ENCODE measurements at places on chromosomes 1 and 21.

GRCh38 chr1:203295796-203296195 lies 9.5 kb upstream of the BTG2 start:
- no peak for DNase-seq

DNA sequence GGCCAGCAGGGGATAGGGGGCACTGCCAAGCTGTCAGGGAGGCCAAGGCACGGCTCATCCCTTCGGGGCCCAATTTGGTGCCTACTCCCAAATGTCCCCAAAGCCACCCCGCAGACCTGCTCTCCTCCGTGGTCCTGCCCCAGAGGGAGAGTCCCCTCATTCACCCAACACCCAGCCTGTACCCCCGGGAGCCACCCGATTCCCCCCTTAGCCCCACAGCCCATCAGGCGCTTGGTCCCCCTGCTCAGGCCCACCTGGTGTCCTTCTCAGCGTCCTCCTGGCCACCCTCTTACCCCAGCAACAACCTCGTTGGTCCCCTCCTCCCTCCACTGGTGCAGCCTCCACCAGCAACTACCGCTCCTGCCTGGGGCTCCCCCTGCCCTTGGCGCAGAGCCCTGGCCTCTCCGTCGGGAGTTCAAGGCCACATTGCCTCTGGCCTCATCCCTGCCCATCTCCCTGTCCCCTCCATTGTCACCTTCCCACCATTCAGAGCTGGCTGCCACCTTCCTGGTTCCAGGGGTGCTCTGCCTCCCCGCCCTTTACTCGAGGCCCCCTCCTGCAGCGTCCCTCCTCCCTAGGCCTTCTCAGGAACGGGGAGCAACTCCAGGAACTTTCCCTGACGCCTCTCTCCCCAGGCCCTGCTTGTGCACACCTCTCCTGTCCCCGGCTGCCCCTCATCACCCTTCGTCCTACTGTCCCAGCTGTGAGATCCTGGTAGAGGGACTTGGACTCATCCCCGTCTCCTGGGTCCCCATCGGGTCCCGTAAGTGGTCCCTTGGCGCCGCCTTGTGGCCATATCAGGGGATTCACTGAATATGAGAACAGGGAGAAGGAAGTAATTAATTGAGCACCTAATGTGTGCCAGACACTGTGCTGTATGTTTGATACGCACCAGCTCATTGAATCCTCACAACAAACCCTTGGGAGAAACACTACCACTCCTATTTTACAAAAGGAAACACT lies 73.9 kb downstream of the RAP1GAP start:
- DNase-seq: peak; percentile 14

GRCh38 chr1:31936278-31936980 lies 1.7 kb downstream of the PTP4A2 start:
- no peak for DNase-seq

- no peak for DNase-seq
Measured at GRCh38 chr1:228986093-228986904, 251.0 kb downstream of the RHOU start.

DNA sequence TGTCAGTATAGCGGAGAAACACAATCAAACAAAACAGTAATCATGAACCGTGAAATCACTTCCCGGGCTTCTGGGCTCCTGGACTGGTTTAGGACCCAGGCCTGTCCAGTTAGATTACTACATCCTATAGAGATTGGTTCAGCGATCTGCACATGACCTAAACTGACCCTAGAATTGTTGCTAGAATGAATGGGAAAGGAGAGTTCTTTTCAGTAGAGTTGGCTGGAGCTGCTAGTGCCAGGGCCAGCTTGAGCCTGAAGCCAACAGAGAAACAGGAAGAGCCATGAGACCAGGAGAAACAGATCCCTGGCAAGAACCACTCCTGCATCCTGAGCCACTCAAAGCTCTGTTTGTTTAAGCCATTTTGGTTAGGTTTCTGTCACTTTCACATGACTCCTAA lies 474.3 kb upstream of the C1orf87 start:
- DNase-seq: no peak

GRCh38 chr1:78911956-78912880 lies 94.3 kb downstream of the ADGRL4 start:
- no peak for DNase-seq

DNA sequence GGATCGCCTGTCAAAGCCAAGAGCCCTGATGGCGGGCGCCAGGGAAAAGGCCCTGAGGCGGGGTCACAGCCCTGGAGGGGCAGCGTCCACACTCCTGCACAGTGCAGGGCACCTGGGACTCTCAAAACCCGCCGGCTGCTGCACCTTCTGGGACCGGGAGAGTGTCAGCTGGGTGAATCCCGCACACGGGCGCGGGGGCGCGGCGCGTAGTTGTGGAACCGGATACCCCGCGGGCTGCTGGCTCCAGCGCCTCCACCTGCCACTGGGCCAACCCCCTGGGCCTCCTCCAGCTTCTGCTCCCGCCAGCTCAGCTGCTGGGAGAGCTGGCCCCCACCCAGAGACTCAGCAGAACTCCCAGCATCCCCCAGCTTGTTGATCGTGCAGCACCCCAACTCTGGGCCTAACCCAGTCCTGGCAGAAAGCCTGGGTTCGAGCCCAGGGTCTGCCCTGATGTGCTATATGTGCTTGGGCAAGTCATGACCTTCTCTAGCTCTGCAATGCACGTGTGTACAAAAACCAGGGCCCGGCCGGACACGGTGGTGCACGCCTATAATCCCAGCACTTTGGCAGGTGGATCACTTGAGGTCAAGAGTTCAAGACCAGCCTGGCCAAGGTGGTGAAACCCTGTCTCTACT lies 33.8 kb downstream of the NECAP2 start:
- no peak for DNase-seq

- DNase-seq: no peak
Measured at GRCh38 chr1:230189341-230189740, 122.3 kb downstream of the GALNT2 start.

DNA sequence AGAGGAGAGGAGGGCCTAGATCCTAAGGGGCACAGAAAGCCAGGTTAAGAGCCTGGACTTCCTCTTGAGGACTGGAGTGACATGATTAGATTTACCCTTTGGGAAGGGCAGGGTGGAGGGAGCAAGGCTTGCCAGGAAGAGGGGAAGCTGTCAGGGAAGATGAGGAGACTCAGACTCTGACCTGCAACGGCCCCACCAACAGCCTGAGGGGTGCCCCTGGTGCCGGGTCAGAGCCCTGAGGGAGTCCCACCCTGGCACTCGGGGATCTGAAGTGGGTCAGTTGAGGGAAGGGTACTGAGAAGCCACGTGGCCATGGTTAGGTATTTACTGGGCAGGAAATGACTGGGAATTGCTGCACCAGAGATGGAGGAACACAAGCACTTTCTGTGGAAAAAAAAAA lies 9.8 kb downstream of the ECE1 start:
- DNase-seq: no peak

DNA sequence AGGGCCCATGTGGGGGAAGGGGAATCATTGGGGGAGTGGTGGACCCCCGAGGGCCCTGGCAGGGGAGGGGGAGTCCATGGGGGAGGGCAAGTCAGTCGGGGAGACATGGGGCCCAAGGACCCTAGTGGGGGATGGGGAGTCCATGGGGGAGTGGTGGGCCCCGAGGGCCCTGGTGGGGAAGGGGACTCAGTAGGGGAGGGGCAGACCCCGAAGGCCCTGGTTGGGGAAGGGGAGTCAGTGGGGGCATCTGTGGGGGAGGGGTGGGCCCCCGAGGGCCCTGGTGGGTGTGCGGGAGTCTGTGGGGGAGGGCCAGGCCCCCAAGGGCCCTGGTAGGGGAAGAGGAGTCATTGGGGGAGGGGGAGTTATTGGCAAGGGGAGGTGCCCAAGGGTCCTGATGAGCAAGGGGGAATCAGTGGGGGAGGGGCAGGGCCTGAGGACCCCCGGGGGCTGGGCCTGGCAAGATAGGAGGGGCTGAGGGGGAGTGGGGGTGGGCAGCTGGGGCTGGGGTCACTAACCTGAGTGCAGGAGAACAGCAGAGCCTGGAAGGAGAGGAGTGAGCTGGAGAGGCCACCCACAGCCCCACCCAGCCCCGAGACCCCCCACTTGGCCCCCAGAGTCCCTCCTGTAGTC lies 2.1 kb downstream of the MXRA8 start:
- DNase-seq: no peak

DNA sequence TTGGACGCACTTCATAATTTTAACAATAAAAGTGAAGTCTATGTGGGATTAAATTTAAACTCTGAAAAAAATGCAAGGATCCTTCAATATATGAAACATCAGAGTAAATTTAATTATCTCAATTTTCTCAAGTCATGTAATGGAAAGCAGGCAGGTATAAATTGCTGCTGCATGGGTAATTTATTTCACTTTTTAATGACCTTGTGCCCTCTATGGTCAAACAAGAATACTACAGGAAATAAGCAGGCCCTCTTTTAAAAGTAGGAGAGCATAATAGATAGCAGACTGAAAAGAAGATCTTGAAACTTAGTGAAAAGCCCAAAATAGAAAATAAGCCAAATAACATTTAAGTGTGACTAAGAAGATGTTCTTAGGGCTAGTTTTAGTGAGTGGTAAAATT lies 22.9 kb downstream of the BCAS2 start:
- DNase-seq: no peak

DNA sequence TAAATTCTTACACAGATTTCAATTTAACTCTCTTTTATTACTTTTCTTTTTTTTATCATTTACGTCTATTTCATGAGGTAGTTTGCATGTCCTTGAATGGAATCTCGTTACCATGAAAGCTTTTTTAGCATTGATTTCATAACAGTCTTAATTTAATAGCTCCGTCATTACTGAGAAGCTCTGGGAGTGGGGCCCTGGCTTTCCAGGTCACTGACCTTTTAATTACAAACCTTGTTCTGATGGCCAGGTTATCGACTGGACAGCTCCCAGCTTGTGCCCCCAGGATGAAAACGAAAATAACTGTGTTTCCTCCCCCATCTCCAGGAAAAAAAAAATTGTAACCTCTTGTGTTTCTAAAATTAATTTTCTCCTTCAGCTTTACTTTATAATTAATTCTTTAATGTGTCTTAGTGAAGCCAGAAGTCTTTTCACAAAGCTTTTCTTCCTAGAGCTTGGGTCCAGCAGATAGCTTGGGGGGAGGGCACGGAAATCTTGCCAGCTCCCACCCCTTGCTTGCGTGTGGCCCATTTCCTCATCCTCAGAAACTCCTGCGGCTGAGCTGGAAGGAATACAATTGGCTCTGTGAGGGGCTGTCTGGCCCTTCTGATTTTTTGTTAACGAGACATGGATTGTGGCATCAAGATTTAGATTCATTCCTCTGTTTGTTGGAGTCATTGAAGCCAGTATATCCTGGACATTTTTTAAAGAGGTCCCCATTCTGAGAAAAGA lies 65.7 kb downstream of the PEX14 start:
- DNase-seq: no peak

- no peak for DNase-seq
Measured at GRCh38 chr1:46219551-46220520, 16.7 kb downstream of the LURAP1 start.

DNA sequence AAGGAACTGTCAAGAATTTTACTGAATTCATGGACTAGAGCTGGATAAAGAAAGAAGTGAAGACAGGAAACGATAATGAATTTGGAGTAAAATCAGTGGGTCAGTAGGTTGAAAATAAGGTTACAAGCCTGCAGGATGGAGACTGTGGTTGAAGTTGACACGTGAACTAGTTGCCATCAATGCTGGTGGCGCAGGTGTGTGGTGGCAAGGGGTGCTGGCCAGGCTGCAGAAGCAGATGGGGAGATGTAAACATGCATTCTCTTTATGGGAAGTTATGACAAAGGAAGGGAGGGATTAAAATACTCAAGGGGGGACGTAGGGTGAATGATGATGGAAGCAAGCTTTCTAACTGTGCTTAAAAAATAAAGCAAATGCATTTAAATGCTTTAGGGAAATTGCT lies 263.1 kb downstream of the KCNJ6 start:
- DNase-seq: no peak

GRCh38 chr1:173117761-173118160 lies 67.0 kb upstream of the TNFSF18 start:
- no peak for DNase-seq

DNA sequence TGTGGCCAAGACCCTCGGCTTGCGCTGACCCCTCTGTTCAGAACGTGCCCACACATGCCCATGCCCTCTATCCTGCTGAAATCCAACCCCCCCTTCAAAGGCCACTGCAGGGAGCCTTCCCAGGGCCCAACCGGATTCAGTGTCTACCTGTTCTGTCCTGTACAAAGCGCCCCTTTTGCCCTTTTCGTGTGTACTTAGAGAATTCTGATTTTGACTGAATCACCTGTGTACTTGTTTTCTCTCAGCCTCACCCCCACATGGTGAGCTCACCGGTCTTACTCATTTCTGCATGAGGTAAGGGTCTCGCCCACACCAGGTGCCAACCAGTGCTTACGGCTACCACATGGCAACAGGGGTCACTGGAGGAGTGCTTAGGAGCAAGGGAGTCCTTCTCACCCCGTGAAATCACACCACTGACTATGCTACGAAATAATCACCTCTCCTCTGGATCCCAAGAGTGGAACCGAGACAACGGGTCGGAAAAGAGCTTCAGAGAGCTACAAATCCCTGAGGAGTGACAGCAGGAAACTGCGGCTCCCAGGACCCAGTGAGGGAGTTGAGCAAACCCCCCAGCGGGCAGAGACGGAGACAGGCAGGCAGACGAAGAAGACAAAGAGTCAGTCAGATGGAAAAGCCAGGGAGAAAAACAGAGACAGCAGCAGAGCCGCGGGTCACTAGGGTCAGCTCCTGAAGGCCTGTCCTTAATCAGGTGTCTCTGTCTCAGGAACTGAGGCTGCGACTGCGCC lies 2.1 kb upstream of the S100A2 start:
- DNase-seq: no peak

GRCh38 chr1:89739013-89739843 lies 81.6 kb upstream of the LRRC8D start:
- DNase-seq: no peak

DNA sequence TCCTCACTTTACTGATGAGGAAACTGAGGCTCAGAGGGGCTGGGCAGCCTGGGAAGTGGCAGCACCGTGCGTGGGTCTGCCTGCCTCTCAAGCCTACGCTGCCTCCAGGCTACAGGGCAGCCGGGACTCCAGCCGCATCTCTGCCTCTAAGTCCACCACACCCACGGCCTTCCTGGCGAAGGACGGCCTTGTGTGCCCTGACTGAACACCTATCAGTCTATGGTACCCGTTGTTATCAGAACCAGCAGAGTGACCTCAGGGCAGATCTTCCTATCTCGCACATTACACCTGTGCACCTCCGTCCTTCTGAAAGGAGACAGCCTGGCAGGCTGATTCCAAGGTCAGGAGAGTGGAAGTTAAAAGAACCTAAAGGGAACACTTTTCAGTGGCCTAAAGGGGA lies 35.7 kb upstream of the SLC30A1 start:
- DNase-seq: no peak

- DNase-seq: no peak
Measured at GRCh38 chr1:68116643-68117235, 66.3 kb upstream of the DIRAS3 start.
